ENCODE measurements at places on chromosomes 12 and 14.

DNA sequence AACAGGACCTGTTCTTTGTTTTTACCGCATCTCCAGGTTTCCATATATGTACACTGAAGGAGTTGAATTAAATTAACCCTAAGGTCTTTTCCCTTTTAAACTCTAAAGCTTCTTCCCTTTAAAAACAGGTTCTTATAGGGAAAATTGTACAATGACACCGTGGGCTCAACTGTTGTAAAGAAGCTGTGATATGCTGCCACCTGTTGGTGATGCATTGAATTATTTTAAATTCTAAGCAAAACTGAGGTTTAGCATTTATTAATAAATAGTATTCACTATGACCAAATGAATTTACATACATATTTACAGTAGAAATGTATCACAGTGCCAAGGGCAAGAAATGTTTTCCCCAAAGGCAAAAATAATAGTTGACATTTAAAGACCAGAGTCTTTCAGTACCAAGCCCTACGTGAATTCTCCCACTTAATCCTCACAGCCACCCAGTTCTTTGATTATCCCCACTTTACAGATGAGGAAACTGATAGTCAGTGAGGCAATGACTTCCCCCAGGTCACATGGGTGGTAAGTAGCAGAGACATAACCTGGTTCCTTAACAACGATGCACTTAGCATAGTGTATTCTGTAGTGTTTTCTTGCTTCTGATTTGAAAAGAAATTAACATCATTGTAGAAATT, 35.7 kb upstream of the TMEM263 start:
- peak; percentile 53 for DNase-seq

DNA sequence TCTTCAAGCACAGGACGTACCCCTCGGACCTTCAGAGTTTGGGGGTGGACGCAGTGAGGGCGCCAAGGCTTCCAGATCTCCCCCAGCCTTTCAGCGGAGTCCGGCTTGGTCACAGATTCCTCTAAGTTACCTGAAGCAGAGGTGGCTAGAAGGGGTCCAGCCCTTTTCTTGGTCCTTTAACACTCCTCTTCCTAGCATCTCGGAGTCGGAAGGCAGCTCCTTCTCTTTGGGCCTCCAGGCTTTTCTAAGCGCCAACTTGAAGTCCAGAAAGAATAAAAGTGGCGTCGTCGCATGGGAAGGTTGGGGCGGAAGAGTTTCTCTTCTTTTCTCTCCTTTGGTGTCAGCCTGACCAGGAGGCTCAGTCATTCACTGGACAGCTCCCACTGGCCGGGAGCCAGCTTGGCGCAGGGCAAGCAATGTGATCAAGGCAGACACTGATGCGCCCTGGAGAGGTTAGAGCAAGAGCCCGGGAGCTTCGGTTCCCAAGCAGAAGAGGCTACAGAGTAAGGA, 9.6 kb downstream of the OR6S1 start:
- no peak for DNase-seq

- DNase-seq: peak; percentile 49
Observed at GRCh38 chr12:6469609-6470374, 685 bp downstream of the VAMP1 start.

DNA sequence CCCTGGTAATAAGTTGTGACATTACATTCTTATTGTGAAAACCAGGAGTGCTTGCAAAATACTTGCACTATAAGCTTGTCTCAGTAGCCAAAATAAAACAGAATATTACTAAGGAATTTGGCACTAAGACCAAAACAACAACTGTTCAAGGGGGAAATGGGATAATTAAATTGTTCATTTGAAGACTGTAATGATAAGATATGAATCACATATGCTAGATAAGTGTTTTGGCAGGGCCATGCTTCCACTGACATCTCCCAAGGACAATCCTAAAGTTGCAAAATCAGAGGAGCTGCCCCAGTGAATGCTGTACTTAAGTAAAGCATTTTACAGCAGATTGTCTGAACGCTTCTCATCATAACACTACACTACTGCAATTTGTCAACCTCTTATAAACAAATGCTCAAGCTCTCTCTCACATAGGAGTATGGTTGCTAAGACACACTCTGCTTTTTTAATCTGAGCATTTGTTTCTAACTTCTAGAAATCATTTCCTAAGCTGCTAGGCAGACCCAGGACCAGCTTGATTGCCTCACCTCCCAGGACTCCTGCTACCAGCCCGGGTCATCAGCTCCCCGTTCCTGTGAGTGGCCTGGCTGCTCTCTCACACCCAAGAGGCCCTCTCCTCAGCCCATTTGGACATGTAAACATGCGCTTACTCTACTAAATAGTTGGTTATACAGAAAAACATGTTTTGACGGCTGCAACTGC, 191.5 kb downstream of the PAX9 start:
- no peak for DNase-seq

DNA sequence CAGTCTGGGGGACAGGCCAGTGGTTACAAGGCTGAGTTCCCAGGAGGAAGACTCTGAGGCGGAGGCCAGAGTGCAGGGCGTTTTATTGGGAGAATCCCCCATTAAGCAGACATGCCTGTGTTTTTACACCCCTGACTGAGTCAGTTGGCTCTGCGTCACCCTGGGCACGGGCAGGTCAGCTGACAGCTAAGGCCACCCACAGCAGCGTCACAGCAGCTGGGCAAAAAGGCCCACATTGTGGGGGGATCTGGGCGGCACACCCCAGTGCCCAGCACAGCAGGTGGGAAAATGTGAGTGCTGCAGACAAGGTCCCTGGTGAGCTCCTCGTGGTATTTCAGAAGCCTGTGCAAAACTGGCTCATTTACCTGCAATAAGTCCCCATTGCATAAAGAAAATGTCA, 184.7 kb downstream of the AACS start:
- no peak for DNase-seq

GRCh38 chr12:26857465-26858176, 24.6 kb upstream of the ITPR2 start:
- DNase-seq: no peak

DNA sequence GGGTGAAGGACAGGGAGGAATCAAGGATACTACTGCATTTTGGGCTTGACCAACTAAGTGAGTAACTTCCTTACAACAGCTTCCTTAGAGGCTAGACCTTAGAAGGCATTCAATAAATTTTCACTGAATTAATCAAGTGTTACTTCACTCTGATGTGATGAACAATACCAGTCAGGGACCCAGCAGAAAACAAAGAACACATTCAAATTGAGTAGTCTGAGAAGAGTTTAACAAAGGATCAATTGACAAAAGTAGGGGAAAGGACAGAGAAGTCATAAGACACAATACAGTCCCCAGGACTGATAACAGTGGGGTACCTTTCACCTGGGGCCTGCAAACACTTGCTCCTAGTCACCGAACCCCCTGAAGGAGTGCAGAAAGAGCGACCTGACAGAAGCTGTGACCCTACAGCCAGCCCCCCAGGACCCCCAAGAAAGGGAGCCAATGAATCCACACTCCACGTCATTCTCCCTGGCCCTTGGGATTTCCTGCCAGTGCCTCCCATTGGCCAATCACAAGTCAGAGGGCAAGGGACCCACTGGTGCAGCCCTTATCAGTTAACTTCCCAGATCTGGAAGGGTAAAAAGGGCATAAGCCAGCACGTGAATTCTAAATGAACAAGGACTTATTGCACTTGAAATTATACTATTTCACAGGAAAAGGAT, 6.9 kb downstream of the ANAPC5 start:
- DNase-seq: no peak

- DNase-seq: no peak
Observed at GRCh38 chr12:116490471-116490870, 68.7 kb upstream of the MAP1LC3B2 start.

- DNase-seq: no peak
Observed at GRCh38 chr12:32894566-32894965, 2.0 kb downstream of the PKP2 start.

DNA sequence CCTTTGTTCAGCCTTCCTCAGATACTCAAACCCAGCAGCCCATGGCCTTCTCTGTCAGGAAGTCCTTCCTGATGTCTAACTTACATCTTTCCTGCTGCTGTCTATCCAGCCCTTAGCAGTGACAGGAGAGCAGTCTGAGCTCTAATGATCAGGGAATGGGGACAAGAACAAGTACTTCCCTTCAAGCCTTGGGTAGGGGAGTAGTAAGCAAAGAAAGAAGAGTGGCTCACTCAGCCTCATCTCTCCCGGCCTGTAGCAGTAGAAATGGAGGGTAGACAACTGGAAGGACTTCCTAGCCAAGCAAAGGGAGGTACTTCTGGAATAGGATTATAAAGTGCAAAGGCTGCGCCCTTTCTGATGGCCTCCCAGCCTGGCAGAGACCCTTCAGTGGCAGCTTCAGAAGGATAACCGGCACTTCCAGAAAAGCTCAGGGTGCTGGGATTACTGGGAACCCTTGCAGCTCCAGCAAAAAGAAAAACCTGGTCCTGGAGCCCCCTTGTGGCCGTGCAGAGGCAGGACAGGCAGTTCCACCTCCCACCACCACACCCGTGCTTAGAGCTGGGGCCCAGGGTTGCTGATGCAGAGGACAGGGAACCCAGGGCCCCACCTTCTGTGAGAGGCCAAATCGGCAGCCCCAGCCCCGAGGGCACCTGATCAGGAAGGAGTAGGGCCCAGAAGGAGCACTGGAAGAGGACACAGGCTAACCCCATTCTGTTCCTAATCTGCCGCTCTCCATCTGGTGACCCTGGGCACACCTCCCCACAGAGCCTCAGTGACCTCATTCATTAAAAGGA, 12.4 kb upstream of the SMUG1 start:
- DNase-seq: peak; percentile 60

- DNase-seq: no peak
Observed at GRCh38 chr14:44384093-44384492, 123.0 kb downstream of the FSCB start.

- no peak for DNase-seq
Observed at GRCh38 chr12:100077367-100077766, 65.3 kb downstream of the BLTP3B start.

DNA sequence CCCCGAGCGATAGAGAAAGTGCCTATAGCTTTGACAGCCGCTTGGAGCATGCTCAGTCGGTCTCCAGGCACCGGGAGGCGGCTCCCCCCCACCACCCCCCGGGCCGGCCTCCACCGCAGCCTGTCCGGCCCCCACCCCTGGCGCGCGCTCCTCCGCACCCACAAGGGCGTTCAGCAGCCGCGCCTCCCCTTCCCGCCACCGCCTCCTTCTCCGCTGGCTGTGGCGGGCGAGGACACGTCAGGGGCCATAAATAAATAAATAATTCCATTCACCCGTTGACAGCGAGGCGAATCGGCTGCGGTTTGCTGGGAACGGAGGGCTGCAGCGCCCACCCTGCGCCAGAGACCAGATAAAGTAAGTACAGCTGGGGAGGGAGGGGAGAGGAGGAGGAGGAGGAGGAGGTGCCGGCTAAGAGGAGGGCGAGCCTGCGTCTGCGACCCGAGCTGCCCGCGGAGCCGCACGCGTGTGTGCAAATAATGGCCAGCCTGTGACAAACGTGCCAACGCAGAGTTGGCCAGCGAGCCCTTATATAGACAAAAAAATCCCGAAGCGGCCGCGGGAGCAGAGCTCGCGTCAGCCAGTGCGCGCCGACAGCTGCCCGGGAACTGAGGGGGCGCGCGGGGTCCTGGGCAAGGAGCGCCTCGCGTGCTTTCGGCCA, at the start of gene SLC16A7:
Gene SLC16A7 (plus strand): TSS at position 147 of the 658 bp plus-strand sequence. CDS start 108,773 bp downstream, outside the sequence.
- DNase-seq: peak; percentile 94

DNA sequence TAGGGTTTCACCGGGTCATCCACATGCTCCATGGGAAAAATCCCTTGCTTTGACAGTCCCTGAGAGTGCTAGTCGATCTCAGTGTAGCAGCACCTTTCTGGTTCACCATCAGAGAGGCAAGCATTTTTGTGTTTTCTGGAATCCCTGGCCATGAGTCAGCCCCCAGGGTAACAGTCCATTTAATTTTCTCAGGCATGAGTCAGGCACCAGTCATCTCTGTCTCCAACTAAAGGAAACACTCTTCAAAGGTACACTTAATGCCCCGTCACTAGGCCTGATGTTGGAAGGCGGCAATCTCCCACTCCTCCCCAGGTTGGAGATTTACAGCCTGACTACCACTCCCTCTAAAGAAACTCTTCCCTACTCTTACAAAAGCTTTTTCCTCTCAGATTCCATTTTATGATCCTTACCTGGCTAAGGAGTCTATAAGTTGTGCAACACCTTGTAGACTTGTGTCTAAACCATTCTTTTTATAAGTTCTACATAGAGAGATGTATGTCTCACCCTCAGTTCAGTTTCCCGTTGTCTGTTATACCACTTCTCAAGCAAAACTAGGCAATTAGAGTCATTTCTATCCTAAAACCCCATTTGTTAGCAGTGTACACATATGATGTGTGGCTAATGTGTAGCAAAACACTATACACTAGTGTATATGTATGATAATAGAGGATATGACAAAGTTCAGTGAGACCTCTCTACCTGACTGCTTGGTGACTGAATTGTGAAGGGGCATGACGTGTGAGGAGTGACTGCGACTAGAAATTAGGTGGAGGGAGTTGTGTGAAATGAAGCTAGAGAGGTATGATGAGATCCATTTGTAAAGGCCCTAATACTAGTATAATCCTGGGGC, 24.6 kb downstream of the TMEM19 start:
- no peak for DNase-seq

DNA sequence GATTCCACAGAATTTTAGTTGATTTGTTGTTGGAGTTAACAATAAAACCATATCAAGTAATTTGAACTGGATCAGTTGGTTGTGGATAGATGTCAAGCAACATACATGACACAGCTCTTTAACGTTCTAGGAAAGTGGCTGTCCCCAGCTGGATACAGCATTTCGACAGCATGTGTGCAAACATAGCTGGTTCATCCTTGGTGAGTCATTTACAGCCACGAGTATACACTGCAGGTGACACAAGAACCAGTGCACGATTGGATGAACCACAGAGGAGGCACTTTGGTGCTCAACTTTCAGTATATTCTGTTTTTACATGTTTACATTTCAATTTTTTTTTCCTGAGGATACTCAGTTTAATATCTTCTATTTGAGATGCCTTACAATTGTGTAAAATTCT, 242.4 kb downstream of the TMEM117 start:
- DNase-seq: no peak

- DNase-seq: peak; percentile 78
Observed at GRCh38 chr12:68538726-68539614, 71.7 kb upstream of the RAP1B start.

GRCh38 chr12:88723219-88723618, 142.9 kb upstream of the KITLG start:
- no peak for DNase-seq

DNA sequence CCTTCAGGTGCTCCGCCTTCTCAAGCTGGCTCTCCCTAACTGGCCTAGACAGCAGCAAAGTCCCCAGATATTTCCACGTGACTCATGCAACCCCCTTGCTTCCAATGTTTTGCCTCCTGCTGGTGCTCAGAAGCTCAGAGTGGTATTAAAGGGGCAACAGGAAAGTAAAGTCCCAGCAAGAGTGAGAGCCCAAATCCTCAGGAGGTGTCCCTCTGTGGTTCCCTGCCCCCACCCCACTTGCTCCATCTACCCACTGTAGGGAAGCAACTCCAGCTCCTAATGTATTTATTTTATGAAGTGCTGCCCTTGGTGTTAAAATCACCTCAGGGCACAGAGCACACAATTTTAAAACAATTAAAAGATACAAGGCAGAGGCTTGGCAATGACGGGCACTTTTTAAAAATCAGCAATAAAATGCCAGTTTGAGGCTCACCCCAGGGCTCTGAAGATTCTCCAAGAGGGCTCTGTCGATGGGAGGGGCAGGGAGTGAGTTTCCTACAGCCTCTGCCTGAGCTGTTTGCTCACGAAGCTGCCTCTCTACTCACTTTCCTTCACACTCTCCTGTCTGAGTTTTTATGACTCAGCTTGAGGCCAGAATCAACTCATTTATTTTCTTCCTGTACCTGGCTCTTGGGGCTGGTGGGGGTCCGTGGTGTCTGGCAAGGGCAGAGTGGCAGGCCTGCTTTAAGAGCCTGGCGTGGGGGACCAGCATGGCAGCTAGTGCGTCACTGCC, 81.9 kb upstream of the MAX start:
- DNase-seq: no peak

GRCh38 chr14:100142073-100143040, 17.1 kb downstream of the DEGS2 start:
- DNase-seq: no peak
